Mesendoderm (in vitro differentiated cells): ENCODE measurements at places on chromosomes 13 and 19.

DNA sequence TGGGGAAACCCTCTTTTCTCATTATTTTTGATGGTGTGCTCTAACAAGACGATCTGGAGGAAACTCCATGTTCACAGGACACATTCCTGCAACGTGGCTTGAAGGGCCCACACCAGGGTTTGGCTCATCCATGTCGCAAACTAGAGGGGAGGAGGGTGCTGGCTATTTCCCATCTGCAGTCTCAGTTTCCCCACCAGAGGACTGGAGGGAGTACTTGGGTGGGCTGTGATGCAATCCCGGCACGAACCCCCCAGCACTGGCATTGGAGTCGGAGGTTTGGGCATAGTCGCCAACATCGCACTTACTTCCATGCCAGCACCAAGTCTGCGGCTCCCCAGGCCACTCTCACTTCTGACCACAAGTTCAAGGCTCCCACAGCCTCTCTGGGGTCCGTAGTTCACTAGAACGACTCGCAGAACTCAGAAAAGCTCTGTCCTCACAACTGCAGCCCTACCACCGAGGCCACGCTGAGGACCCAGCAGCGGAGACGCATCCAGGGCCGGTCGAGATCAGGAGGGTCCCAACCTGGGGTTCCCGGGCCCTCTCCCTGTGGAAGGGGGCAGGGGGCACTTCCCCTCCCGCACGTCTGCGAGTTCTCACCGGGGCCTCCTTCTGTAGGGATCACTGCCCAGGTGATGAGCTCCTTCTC lies 165.6 kb upstream of the SOX1 start:
- DNase-seq = no peak

GRCh38 chr13:84126671-84127171 lies 244.4 kb upstream of the SLITRK1 start:
- no peak for DNase-seq

DNA sequence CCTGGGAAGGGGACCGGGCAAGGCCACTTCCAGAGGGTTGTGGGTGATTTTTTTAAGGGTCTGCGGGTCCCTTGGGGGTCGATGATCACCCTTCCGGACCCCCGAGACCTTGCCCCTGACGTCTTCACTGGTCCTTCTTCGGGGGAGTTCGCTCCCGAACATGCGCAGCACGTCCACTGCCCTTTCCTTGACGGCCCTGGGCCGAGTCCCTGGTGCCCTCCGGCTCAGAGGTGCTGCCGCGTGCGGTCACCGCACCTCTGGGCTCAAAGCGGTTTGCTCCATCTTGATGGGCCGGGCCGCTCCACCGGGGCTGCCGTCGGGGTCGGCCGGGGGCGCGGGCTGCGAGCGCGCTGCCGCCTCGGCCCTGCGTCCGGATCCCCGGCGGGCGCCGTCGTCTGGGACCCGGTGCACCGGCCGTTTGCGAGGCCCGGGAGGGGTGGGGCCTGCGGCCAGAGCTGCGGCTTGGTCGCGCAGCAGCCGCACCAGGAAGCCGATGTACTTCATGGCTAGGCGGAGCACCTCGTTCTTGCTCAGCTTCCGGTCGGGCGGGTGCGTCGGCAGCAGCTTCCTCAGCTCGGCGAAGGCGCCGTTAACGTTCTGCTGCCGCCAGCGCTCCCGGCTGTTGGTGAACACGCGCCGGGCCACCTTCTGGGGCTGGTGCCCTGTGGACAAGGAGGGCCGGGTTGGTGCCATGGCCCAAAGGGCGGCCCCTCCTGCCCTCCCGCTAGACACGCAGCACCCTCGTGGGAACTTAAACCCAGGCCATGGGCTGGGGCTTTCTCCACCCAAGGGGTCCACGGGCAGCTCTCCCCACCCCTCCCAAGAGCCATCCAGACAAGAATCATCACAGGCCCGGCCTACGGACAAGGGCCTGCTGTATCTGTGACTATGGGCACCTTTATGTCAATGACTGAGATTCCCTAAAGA lies 3.3 kb downstream of the LYL1 start:
- peak; percentile 68 for DNase-seq

DNA sequence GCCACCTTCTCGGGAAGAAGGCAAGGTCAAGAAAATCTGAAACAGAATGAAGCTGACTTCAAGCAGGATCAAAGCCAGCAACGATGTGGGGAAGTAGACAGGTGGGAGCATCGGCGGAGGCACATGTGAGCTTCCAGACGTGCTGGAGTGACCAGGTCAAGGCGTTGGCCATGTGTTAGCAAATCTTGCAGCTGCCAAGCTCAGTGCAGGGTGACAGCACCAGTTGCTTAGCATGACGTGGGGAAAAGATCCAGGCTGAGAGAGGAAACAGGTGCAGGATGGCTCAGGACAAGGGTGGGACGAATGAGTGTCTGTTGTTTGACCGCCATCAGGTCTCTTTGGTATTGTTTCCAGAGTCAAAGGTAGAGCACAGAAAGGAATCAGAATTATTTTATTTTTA lies 92.3 kb downstream of the TNFSF13B start:
- DNase-seq = no peak

GRCh38 chr19:42285541-42285941 lies 16.4 kb upstream of the PRR19 start:
- DNase-seq = no peak

GRCh38 chr13:40992678-40993518 lies 26.2 kb downstream of the ELF1 start:
- DNase-seq = peak; percentile 71

DNA sequence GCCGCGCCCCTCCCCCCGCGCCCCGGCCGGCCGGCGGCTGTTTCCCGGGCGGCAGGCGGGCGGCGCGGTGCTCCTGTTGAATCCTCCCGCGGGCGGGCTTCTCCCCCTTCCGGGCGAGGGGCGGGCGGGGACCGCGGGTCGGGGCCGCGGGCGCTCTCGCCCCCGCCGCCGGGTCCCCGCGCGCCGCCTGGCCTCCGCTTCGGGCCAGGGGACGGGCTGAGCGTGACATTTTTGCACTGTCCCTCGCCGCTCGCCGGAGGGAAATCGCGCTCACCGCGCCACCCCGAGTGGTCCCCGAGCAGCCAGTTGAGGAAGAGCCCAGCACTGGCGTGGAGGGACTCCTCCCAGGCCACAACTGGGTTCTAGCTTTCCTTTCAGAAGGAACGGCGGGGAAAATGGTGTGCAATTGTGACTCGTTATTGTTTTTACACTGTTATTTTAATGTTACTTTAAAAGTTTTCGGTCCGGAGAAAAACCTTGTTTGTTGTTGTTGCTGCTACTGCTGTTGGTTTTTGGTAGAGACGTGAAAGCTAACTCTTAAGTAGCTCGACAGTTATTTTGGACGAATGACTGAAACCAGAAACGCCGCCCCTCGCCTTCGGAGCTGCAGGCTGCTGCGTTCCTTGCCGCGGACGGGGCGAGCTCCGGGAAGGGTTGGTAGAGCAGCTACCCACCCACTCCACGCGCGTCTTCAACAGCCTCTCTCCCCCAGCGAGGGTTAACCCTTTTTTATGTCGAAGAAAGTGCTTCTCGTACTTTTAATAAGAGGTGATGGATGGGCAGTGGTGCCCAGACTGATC lies 959 bp downstream of the PDS5B start:
- DNase-seq = peak; percentile 72

GRCh38 chr13:77981281-77981881 lies 62.8 kb upstream of the EDNRB start:
- no peak for DNase-seq

DNA sequence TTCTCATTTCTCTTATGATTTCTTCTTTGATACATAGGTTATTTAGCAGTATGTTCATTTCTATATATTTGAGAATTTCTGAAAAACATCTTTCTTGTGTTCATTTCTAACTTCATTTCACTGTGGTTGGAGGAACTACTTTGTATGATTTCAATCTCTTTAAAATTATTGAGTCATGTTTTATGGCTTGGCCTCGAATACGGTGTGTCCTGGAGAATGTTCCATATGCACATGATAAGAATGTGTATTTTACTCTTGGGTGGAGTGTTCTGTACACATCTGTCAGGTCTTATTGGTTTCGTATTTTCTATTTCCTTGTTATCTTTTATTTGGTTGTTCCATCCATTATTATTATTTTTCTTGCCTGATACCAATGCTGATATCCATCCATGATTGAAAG lies 22.9 kb downstream of the DNM2 start:
- no peak for DNase-seq

GRCh38 chr19:53865918-53866864 lies 1.5 kb upstream of the MYADM start:
- DNase-seq = peak; percentile 86
